Cardiac muscle cell (in vitro differentiated cells and primary cell): ENCODE measurements at places on chromosomes 3 and 15. TPM values are rescaled to one million over a fixed set of nuclear protein-coding genes. Genes with fewer than 3 reads are reported as not detected.
A peak's percentile ranks its signal among the peaks of the same experiment; 100 is the strongest.

Gene CHRNA5
- total RNA-seq = 2.3 and 4.0 TPM in 2 replicates

DNA sequence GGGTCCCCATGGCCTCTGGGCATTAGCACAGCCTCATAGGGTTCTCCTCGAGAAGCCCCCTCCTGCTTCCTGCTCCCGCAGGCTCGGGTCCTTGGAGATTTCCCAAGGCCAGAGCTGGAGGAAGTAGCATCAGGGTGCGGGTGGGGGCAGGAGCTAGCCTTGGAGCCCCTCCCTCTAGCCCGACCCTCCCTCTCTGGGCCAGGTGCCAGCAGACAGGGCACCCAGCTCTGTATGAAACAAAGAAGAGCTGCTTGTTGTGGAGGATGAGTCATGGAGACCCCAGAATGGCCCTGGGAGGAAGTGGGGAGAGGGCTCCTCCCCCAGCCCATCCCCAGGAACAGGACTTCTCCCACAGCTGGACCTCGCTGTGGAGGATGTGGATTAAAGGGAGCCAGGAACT lies 29.2 kb downstream of the EPHB3 start:
- DNase-seq = peak; percentile 56
- H3K36me3 ChIP-seq = no peaks in the 10 kb centered on the region
- no peak overlapping the region for H3K27ac ChIP-seq
- H3K4me3 ChIP-seq = no peak overlapping the region
- H3K4me1 ChIP-seq = peaks cover 50% of the 10 kb centered on the region

Gene UBA7
- total RNA-seq = 1.5 and 5.4 TPM in 2 replicates

- no peaks in the 10 kb centered on the region for H3K27me3 ChIP-seq
- no peak for DNase-seq
- peaks cover 19% of the 10 kb centered on the region for H3K4me1 ChIP-seq
- no peak overlapping the region for H3K27ac ChIP-seq
- H3K4me3 ChIP-seq = no peak overlapping the region
Observed at GRCh38 chr3:195460091-195460713, 17.4 kb upstream of the ACAP2 start.

Gene IMPDH2
- total RNA-seq = 155 and 186 TPM in 2 replicates

Gene CCR8
- total RNA-seq = not detected in 2 replicates

GRCh38 chr3:149019580-149019979 lies 28.2 kb downstream of the GYG1 start:
- no peak overlapping the region for H3K27ac ChIP-seq
- DNase-seq = no peak
- no peaks in the 10 kb centered on the region for H3K27me3 ChIP-seq
- H3K4me1 ChIP-seq = peaks cover 4% of the 10 kb centered on the region
- H3K36me3 ChIP-seq = peaks cover 5% of the 10 kb centered on the region
- no peak overlapping the region for H3K4me3 ChIP-seq

DNA sequence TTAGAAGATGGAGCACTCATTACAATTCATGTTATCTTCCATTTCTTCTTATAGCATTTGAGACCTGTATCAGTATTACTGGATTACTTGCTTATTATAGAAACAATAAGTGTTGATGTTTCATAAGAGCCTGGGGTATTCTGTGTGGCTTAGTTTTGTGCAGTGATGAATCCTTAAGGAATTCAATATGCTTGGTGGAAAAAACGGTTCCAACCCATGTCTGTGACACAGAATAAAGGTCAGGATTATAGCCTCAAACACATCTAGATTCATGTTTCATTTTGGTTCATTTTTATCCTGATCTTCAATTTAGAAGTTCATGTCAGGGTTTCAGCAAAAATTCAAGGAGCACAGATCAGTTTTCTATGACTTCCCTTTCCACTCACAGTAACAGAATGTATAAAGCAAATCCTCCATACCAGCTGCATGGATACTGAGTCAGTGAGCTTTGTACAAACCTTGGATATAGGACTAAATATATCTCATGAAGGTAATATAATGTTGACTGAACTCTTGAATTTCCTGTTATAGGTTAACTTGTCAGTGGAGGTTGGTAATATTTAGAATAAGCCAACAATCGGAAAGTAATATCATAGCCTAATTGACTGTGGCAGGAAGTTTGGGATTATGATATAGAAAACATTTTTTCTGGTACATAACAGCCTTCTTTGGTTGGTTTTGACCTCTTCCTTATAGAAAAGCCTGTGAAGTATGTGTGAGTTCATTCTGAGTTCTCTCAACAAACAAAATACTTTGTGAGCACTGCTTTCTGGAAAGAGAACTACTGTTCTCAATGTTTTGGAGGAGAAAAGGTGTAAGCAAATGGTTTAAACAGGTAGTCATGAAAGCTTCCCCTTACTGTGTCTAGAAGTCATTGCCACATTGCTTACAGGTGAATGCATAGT lies 218.2 kb upstream of the TPM1 start:
- H3K27ac ChIP-seq = peak overlapping the region; percentile 22
- DNase-seq = peak; percentile 60
- no peaks in the 10 kb centered on the region for H3K36me3 ChIP-seq
- H3K4me1 ChIP-seq = peaks cover 45% of the 10 kb centered on the region

Gene SLC22A14
- 0.07 and 0.12 TPM in 2 replicates for total RNA-seq

DNA sequence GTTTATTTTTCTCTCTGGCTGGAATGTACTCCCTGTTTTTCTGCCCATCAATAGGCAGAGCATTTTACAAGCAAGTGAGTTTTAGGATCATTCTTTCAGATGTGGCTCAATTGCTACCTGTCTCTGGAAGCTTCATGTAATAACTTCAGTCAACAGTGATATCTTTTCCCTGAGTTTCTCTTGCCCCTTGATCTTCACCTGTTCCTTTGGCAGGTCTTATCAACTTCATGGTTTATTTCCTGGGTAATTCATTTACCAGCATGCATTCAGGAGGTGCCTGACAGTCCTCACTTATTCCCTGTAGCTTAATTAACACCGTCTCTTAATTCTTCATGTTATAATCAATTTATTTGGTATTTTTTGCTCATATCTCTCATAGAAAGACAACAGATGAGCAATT lies 184.8 kb upstream of the CTDSPL start:
- H3K36me3 ChIP-seq = no peaks in the 10 kb centered on the region
- H3K27me3 ChIP-seq = no peaks in the 10 kb centered on the region
- H3K4me3 ChIP-seq = no peak overlapping the region
- no peak overlapping the region for H3K27ac ChIP-seq
- H3K4me1 ChIP-seq = peaks cover 16% of the 10 kb centered on the region
